ENCODE measurements at places on chromosomes 13 and 19.

- no peak for DNase-seq
Observed at GRCh38 chr13:108987944-108988343, 358.5 kb downstream of the MYO16 start.

DNA sequence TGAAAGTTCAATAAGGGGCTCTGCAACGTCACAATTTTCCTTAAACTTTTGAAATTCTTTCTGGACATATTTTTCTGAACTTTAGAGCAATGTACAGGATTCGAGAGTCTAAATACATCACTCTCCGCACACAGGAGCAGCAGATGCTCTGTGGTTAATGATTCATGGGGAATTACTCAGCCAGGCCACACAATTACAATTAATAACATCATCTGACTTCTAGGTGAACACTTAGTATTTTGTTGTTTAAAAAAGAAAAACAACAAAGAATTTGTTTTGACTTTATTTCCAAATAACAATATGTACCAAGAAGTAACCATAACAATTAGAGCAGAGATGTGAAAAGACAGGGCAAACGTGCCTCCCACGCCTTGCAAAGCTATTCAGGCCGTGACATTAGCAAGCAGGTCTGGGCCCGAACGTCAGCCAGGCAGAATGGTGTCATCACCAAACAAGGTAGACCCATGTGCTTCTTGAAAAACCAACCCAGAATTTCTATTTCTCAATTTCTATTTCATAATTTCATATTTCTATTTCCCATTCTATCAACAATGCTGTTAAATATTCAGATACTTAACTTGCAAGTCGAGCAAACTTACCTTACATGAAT lies 236.3 kb downstream of the COL4A1 start:
- no peak for DNase-seq

DNA sequence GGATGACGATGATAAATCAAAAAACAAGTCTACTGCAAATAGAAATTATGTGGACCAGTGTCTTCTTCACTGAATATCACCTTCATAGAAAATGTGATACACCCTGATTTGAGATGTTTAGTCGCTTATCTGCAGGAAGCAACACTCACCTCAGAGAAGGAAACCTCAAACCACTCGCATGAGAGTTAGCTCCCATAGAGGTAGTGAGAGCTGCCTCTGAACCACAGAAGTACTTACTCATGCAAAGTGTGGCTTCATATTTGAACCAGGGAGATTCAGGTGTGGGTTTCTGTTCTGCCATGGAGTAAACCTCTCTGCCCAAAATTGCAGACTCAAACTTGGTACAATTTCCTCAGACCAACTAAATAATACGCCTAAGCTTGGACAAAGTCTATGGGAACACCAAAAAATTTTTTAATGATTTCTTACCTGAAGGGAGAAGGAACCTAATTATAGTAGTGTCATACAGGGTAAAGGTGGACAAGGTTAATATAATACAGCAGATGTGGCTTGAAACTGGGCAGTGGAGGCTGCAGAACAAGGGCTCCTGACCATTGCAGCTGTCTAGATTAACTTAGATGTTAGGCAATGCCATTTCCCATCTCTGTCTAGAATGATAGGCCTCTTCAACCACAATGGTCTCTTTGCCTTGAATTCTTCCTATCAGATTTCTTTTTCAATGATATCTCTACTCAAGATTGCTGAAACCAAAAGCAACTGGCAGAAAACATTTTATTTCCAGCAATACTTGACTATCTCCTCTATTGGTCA lies 29.6 kb upstream of the RCBTB2 start:
- no peak for DNase-seq

DNA sequence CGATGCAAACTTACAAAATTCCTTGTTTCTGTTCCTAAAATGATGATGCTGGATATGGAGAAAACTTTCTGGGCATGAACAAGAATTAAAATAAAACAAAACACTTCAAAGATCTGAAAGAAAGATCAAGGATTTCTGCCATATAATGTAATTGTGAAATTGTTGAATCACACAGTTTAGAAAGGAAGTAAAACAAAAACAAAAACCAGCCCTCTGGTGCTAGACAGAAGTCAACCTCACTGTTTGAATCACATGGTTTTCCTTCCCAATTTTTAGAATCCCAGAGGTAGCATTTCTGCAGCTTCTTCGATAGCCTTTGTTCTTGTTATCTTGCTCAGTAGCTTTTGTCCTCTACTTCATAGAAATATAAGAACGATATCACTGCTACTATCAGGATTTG lies 118.2 kb upstream of the ARGLU1 start:
- no peak for DNase-seq

GRCh38 chr19:16320987-16321386 lies 3.6 kb upstream of the KLF2 start:
- no peak for DNase-seq

Data from activated naive CD4-positive, alpha-beta T cell (primary cell).